ENCODE measurements at places on chromosomes 13 and 19. TPM values are rescaled to one million over a fixed set of nuclear protein-coding genes. Genes with fewer than 3 reads are reported as not detected.

The HSD11B1L gene
- 9.3 TPM for total RNA-seq

The METTL21C gene
- total RNA-seq, result not detected

The MCEMP1 gene
- total RNA-seq, result not detected

The KIR3DL1 gene
- not detected for total RNA-seq

The CBY2 gene
- total RNA-seq, result not detected

The CCNE1 gene
- total RNA-seq, result 40.2 TPM

The PLIN5 gene
- total RNA-seq, result 2.7 TPM

The LGALS7B gene
- 0.90 TPM for total RNA-seq

The TCF3 gene
- 304 TPM for total RNA-seq

The INAFM1 gene
- total RNA-seq, result 9.2 TPM

The ZNF66 gene
- 34.0 TPM for total RNA-seq

The ZNF154 gene
- total RNA-seq, result 17.6 TPM

The MEF2B gene
- 1.3 TPM for total RNA-seq

The B3GNT8 gene
- 0.96 TPM for total RNA-seq

The CNN1 gene
- total RNA-seq, result 17.9 TPM

The JSRP1 gene
- total RNA-seq, result 0.90 TPM

The SLC7A9 gene
- total RNA-seq, result not detected

The SHISA7 gene
- 0.31 TPM for total RNA-seq

The FGF9 gene
- total RNA-seq, result 0.20 TPM

The XRCC1 gene
- 38.0 TPM for total RNA-seq

The SERPINE3 gene
- not detected for total RNA-seq

The ALG11 gene
- 46.6 TPM for total RNA-seq

The SIGLECL1 gene
- total RNA-seq, result not detected

The NLRP11 gene
- total RNA-seq, result not detected

The SHC2 gene
- 16.6 TPM for total RNA-seq

The SIGLEC6 gene
- total RNA-seq, result 0.31 TPM

The PSG6 gene
- total RNA-seq, result not detected

The FFAR2 gene
- not detected for total RNA-seq

The GAPDHS gene
- not detected for total RNA-seq

The BRSK1 gene
- total RNA-seq, result 47.0 TPM

The CYP4F2 gene
- total RNA-seq, result not detected

The ADGRE3 gene
- not detected for total RNA-seq

The GIPC1 gene
- total RNA-seq, result 75.0 TPM

The SLAIN1 gene
- 23.4 TPM for total RNA-seq

The DNASE2 gene
- total RNA-seq, result 23.8 TPM

The SIGLEC8 gene
- not detected for total RNA-seq

The MATK gene
- total RNA-seq, result 13.5 TPM

The LDLR gene
- 81.3 TPM for total RNA-seq

The GSX1 gene
- not detected for total RNA-seq

The IGFL1 gene
- not detected for total RNA-seq

The CLEC11A gene
- total RNA-seq, result 3.8 TPM

The GPR180 gene
- total RNA-seq, result 5.5 TPM

The CRX gene
- total RNA-seq, result 0.13 TPM

The ZNF91 gene
- 41.5 TPM for total RNA-seq

The LGI4 gene
- 3.2 TPM for total RNA-seq

The KLF1 gene
- total RNA-seq, result 0.37 TPM

The SELENOV gene
- total RNA-seq, result 6.9 TPM
